Activated CD4-positive, CD25-positive, alpha-beta regulatory T cell treated with anti-CD3 and anti-CD28 coated beads, Interleukin-2, amount 50 U/mL, for 16 hours (primary cell): ENCODE measurements at places on chromosomes 7 and 10.

- no peak for DNase-seq
These were observed 50.5 kb upstream of the TRIL start for GRCh38 chr7:29008590-29008989.

GRCh38 chr7:138924501-138925225, 56.5 kb downstream of the KIAA1549 start:
- no peak for DNase-seq

DNA sequence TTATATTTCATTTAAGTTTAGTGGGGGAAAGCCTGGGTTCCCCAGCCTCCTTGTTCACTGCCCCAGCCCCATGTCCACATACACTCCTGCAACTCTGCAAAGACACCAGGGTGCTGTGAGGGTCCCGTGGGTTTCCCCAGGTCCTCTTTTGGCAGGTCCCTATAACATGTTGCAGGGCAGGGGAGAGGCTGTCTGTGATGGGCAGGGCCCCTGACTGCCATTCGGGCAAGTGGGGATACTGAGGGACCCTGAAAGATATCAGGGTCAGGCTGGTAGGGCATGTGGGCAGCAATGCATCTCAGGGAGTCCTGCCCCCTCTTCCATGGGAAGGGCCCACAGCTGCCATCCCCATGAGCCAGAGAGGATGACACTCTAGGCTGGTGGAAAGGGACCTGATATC, 28.4 kb downstream of the RASGEF1A start:
- DNase-seq: no peak

DNA sequence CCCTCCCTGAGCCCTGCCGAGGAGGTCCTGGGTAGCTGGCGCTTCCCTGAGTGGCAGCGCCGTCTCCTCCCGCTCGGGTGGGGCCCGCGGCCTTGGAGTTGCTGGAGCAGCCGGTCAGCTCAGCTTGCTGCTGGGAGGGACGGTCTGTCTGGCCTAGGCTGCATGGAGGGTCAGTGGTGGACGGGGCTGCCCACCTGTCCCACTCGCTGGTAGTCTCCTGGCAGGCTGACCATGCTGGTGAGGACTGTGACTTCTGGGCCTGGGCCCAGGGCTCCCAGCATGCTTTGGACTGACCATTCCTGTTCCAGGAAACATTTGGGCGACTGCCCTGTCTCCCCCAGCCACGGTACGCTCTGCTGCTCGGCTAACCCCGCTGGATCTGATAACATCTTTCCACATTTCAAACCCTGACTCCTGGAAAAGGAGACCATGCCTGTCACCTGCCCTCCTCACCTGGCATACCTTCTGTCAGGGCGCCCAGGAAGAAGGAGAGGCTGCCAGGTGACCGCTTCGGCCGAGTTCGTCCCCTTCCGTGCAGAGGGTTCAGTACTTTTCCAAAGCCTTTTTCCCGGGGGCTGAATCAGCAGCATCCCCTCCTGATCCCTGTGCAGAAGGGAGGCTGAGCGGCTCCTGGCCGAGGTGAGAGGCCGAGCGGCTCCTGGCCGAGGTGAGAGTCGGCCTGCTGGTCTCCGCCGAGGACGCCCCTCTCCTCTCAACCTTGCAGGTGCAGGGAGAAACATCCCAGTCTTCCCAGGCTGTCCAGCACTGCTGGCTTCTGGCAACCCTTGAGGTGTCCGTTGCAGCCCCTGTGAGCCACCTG, 43.4 kb downstream of the FAM20C start:
- DNase-seq: no peak

GRCh38 chr7:152521420-152522337, 85.9 kb upstream of the KMT2C start:
- DNase-seq: no peak
